ENCODE measurements at places on chromosomes 4 and X. TPM values are rescaled to one million over a fixed set of nuclear protein-coding genes. Genes with fewer than 3 reads are reported as not detected.
A peak's percentile ranks its signal among the peaks of the same experiment; 100 is the strongest.

Gene DCX
- not detected for total RNA-seq

Gene CT47B1
- total RNA-seq: not detected

Gene GAGE12F
- not detected for total RNA-seq

Gene GPR119
- total RNA-seq: not detected

Gene FRMD7
- not detected for total RNA-seq

Gene SLC49A3
- total RNA-seq: 0.72 TPM

Gene VCX3B
- total RNA-seq: not detected

Gene HTT-AS
- not detected for total RNA-seq

Gene CENPI
- 19.4 TPM for total RNA-seq

Gene TMEM47
- total RNA-seq: not detected

Gene RAB41
- total RNA-seq: not detected

GRCh38 chr4:100289946-100290345, 99.7 kb upstream of the DDIT4L start:
- DNase-seq: no peak

- DNase-seq: no peak
Observed at GRCh38 chr4:28636971-28637370, 1776.3 kb downstream of the STIM2 start.

GRCh38 chr4:91963486-91963885, 340.3 kb upstream of the GRID2 start:
- no peak for DNase-seq

DNA sequence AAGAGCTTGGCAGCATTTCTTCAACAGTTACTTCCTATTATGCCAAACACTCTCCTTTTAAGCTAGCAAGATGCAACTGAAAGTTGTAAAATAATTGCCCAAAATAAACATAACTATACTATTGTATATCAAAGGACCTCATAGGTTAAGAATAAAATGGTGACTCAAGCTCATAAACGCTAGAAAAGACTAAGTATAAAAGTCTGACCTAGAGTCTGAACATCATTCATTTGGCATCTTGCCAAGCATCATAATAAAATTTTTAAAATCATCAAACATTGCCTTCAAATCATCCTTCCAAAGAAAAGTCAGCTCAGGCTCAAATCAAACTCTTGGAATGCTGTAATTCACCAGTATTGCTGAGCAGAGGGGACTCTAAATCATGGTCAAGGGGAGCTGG, 281.2 kb downstream of the QDPR start:
- DNase-seq: no peak

DNA sequence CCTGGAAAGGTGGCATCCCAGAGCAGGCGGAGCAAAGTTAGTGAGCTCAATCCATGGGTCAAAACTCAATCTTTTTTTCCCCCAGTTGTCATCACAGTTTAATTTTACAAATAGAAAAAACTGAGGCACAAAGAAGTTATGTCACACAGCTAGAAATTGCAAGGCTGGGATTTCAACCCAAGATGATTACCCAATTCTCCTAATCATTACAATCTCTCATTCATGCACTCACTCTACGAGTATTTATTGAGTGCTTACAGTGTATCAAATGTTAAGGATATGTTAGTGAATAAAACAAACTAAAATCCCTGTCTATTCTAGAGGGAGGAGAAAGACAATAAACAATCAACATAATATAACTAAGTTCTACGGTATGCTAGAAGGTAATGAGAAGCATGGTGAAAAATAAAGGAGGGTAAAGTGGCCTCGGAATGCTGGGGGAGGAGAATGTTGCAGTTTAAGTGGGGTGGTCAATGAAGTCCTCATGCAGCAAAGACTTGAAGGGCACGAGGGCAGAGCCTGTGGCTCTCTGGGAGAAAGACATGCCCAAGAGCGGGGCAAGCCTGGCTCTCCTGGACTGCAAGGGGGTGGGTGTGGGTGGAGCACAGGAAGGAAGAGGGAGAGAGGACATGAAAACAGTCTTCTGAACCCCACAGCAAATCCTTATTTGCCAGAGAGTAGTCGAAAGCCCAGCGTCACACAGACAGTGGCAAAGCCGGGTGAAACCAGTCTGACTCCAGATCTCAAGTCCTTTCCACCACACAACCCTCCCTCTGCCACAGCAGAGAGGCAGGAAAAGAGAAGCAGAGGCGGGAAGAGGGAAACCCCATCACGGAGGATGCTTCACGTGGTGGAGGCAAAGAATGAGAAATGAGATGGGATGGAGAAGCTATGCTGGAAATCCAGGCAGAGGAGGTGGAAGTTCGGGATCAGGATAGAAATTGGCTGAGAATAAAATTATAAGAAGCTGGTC, 48.3 kb downstream of the RAB33B start:
- no peak for DNase-seq

DNA sequence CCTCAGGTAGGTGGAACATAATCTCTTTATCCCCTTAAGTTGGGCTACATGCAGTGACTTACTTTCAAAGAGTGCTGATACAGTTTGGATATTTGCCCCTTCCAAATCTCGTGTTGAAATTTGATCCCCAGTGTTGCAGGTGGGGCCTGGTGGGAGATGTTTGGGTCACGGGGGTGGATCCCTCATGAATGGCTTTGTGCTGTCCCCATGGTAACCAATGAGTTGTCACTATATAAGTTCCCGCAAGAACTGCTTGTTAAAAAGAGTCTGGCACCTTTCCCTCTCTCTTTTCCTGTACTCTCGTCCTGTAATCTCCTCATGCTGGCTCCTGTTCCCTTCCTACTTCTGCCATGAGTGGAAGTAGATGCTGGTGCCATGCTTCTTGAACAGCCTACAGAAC, 71.3 kb downstream of the GLRA3 start:
- no peak for DNase-seq

GRCh38 chrX:120286733-120287512, 24.3 kb downstream of the TMEM255A start:
- DNase-seq: no peak

GRCh38 chr4:188417181-188417580, 277.9 kb downstream of the TRIML1 start:
- no peak for DNase-seq

- no peak for DNase-seq
Observed at GRCh38 chr4:90841676-90842075, 714.5 kb downstream of the CCSER1 start.

GRCh38 chr4:128416921-128417320, 129.3 kb upstream of the PGRMC2 start:
- DNase-seq: no peak

GRCh38 chr4:94358101-94358500, 15.5 kb upstream of the HPGDS start:
- DNase-seq: no peak

DNA sequence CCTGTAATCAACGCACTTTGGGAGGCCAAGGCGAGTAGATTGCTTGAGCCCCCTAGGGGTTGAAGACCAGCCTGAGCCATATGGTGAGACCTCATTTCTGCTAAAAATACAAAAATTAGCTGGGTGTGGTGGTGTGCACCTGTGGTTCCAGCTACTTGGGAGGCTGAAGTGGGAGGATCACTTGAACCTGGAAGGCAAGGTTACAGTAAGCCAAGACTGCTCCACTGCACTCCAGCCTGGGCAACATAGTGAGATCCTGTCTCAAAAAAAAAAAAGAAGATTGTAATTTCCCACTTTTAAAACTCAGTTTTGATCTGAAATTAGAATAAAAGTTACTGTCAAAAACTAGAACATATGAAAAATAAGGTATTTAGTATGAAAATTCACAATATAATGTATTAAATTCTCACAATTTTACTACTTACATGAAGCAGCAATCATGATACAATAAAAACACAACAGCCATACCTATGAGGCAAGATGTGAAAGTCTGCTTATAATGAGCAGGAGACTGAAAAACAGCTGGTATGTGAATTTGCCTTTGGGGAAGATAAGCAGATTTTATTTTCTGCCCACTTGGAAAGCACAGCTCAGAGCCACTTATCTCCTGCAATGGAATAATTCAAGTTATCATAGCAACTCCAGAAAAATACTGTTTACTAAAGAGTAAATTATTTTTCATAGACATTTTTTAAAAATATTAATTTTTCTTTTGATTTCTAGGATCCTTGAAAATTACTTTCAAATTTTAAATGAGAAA, 50.6 kb downstream of the ZGRF1 start:
- DNase-seq: no peak

- no peak for DNase-seq
Observed at GRCh38 chr4:106160560-106160959, 155.4 kb downstream of the TBCK start.

DNA sequence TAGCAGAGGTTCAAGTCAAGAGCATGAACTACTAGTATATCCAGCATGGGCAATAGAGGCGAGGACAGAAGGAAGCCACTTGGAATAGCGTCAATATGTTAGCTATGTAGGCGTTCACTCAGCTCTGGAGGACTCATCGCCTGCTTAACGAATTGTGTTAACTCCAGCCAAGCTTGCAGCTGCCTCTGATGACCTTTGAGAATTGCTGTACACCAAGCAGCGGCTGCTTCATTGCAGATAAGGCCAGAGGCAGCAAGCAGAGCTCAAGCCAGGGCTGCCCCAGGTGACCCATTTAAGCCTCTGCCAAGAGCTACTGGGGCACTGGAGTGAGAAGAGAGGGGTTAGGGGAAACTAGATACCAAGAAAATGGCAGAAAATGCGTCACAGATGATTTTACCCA, 160.2 kb upstream of the IGFBP7 start:
- no peak for DNase-seq

DNA sequence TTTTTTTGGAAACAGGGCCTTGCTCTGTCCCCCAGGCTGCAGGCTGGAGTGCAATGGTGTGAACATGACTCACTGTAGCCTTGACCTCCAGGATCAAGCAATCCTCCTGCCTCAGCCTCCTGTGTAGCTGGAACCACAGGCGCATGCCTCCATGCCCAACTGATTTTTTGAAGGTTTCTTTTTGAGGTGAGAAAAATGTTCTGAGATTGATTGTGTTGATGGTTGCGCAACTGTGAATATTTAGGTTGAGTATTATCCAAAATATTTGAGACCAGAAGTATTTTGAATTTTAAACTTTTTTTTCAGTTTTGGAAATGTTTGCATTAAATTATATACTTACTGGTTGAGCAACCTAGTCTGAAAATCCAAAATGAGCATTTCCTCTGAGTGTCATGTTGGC, 2.6 kb upstream of the CCNI start:
- peak; percentile 49 for DNase-seq

GRCh38 chr4:113355550-113356371, 306.3 kb downstream of the ANK2 start:
- peak; percentile 90 for DNase-seq

DNA sequence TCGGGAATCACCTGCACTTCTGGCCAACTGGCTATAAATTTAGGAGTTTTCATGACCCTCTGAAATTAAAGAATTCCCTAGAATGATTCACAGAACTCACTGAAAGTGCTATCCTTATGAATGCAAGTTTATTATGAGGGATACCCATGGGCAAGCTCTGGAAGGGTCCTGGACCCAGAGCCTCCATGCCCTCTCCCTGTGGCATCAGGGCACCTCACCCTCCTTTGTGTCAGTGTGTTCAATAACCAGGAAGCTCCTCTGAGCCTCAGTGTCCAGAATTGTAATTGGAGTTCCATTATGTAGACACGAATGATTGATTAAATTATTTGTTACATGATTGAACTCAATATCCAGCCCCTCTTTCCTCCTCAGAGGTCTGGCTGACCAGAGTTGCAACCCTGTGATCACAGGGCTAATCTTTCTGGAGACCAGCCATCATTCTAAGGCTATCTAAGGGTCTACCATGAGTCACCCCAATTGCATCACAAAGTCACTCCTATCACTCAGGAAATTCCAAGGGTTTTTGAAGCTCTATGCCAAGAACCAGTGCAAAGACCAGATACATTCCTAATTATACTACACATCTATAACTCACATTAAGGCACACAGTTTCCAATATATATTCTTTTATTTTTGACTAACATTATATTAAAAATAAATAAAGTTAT, 8.9 kb downstream of the ANXA3 start:
- no peak for DNase-seq

GRCh38 chrX:110258552-110258951, 59.3 kb downstream of the AMMECR1 start:
- DNase-seq: no peak

DNA sequence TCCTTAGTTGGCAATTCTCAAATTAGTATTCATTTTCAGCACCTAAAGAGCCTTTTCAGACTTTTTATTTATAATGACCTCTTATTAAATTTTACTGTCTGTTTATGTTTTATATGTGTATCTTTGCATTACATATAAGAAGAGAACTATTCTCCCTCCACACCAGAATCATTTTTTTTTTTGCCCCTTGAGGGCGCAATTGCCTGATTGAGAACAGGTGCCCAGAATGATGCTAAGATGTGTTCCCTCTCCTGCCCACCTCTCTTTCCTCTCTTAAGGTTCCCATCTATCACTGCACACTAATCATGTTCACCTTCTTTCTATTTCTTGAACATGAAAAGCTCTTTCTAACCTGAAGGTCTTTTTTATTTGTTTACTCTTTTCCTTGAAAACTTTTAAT, 44.2 kb upstream of the ADAM29 start:
- no peak for DNase-seq

All from activated CD4-positive, alpha-beta T cell treated with anti-CD3 and anti-CD28 coated beads, Interleukin-2, amount 10 ng/mL, durations not matched to agents 24 days and 14 days (primary cell).